ENCODE measurements at places on chromosomes 16 and 17.

DNA sequence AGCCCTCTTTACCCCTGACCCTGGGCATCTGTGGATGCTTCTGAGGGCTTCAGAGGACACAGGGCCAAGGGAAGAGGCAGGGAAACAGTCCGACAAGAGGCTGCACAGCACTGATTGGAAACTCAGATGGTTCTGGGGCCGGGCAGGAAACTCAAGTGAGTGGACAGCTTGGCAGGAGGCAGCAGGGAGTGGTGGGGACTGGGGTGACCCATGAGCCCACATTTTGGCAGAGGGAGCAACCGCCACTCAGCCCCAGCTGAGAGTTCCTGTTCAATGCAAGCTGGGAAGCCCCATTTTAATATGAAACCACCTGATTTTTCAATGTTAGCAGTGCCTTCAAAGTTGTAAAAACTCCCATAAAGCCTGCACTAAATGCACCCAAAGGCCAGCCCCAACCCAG, 1.5 kb upstream of the VASN start:
- DNase-seq, result no peak

DNA sequence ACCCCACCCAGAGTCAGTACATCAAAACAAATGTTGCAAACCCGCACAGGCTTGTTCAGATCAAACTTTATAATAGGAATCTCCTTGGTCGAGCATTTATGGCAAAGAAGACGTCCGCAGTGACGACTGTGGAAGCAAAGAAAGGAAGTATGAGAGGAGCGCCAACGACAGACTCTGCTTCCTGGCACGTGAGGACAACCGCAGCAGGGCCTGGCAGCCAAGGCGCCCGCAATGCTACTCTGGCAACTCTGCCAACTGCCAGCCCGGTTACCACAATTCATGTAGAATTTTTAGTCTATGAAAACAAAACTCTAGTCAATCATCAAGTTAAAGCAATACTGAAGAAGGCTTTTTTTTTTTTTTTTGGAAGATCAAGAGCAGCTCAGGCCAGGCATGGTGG, 24.8 kb downstream of the CYB5D2 start:
- no peak for DNase-seq

GRCh38 chr16:81401035-81401950, 43.3 kb upstream of the CMIP start:
- no peak for DNase-seq

DNA sequence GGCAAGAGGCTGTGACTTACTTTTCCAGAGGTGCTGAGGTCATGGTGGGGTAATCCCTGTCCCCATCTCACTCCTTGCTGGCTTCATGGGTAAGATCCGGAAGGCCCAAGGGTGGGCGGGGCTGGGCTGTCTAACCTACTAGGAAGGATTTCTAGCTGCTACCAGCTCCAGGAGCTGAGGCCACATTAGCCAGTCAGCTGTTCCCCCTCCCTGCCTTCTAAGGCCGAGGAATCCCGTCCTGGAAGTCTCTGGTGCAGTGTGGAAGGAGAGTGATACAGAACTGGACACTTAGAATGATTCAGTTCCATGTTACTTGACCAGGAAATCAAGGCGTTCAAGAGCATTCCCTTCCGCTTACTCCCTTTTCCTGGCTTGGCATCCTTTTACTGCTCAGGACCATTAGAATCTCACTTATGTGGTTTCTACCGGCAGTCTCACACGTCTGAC, 8.9 kb downstream of the GNGT2 start:
- DNase-seq, result no peak

GRCh38 chr17:80254396-80255251, 6.0 kb upstream of the RNF213 start:
- DNase-seq, result no peak

GRCh38 chr17:48070195-48070594, 22.0 kb downstream of the NFE2L1 start:
- DNase-seq, result no peak

GRCh38 chr17:40122136-40122998, 596 bp downstream of the MSL1 start:
- DNase-seq, result no peak

DNA sequence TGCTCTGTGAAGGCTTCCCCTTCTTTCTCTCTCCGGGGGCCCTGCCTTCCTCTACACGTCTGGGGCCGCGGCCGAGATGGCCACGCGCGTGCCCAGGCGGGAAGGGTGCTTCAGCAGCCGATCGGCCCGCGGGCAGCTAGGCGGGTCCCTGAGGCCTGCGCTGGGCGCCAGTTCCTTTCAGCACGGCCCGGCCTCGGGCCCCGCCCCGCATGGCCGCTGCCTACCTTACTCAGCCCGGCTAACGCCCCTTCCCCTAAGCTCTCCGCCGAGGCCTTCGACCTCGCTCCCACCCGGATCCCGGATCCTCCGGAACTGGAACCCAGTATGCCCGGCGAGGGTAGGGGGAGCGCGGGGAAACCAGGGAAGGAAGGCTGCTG, 335 bp downstream of the TMEM11 start:
- DNase-seq, result peak; percentile 19

- DNase-seq, result no peak
Measured at GRCh38 chr17:14460516-14461226, 159.8 kb downstream of the HS3ST3B1 start.

DNA sequence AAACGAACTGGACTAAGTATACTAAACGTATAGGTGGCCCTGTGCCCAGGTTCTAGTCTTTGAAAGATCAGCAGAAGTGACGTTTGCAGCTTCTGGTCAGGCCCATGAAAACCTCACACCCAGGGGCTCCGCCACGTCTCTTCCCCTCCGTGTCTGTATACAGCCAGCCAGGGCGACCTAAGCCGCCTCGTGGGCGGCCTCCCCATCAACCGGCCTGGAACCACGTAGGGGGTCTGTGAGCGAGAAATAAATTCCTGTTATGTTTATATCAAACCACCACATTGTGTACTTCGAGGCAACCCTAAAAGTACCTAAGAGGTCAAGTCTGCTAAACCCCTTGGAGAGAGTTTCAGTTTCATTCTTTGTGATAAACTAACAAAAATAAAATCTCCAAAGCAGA, 6.8 kb downstream of the TK1 start:
- DNase-seq, result no peak

- DNase-seq, result no peak
Measured at GRCh38 chr16:1958715-1959268, 546 bp upstream of the NDUFB10 start.

DNA sequence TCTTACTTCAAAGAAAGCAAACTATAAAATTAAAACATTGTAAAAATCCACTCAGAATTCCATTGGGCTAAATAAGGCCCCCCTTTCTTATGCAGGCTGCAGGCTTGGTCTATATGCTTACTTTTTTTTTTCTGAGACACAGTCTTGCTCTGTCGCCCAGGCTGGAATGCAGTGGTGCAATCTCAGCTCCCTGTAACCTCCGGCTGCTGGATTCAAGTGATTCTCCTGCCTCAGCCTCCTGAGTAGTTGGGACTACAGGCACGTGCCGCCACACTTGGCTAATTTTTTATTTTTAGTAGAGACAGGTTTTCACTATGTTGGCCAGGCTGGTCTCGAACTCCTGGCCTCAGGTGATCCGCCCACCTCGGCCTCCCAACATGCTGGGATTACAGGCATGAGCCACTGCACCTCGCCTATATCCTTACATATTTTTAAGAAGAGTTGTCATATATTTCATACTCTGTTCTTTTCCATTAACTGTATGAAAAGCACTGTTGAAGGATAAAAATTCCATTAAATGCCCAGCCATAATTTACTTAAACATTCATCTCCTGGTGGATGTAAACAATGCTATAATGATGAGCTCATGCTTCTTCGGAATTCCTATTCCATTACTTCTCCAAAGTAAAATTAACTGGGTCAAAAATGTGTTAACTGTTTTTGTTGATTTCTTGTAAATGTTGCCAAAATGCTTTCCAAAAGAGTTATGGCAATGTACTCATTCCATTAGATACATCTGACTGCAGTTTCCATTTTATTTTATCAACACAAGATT, 17.8 kb downstream of the SNN start:
- no peak for DNase-seq

DNA sequence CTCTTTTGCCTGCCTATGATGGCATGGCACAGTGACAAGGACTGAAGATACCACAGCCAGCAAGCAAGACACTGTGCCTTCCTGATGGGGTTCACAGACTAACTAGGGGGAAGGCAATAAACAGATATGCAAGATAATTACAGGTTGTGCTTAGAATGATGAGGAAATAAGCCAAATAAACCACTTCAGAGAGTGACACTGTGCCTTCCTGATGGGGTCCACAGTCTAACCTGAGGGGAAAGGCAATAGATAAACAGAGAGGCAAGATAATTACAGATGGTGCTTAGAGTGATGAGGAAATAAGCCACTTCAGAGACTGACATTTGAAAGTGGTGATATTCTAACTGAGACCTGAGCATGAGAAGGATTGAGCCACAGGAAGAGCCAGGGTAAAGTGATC, 84.2 kb downstream of the HS3ST2 start:
- no peak for DNase-seq

GRCh38 chr16:30609002-30609925, 925 bp downstream of the ZNF689 start:
- no peak for DNase-seq

GRCh38 chr16:81688182-81688581, 90.9 kb upstream of the PLCG2 start:
- DNase-seq, result no peak

DNA sequence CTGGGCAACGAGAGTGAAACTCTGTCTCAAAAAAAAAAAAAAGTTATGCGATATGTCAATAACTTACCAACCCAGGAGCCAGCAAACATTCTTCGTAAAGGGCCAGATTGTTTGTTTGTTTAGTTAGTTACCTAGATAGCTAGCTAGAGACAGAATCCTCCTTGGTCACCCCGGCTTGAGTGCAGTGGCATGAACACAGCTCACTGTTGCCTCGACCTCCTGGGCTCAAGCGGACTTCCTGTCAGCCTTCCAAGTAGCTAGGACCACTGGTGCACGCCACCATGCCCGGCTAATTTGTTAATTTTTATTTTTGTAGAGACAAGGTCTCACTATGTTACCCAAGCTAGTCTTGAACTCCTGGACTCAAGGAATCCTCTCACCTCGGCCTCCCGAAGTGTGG, 113.0 kb downstream of the LITAF start:
- no peak for DNase-seq

DNA sequence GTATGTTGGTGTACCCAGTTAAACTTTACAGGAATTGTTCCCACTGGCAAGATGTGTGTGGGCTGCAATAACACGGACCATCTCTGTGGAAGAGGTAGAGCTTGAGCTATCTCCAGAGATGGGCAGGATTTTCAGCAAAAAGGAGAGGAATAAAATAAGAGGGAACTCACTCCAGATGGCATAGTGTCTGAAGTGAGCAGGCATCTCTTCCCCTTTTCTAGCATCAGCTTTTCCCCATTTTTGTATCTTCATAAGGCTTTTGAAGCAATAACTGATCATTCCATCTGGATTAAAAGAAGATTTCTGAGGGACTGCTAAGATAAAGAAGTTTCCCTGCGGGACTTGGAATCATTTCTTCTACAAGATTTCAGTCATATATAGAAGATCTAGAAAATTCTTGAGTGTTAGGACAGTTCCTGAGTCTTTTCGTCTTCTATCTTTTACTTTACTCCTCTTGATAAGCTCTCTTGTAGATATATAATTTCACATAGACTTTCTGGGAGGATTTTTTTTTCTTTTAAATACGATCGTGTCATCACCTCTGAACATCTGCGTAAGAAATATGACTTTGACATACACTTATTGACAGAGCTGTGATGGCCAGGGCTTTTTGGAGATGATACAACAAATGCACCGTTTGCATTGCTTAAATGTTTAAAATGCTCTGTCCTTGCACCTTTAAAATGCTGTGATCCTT, 2.1 kb downstream of the CPD start:
- DNase-seq, result no peak

GRCh38 chr17:75077072-75077495, 10.7 kb upstream of the SLC16A5 start:
- DNase-seq, result no peak

- DNase-seq, result no peak
Measured at GRCh38 chr16:81004646-81005353, 1.9 kb downstream of the CMC2 start.

DNA sequence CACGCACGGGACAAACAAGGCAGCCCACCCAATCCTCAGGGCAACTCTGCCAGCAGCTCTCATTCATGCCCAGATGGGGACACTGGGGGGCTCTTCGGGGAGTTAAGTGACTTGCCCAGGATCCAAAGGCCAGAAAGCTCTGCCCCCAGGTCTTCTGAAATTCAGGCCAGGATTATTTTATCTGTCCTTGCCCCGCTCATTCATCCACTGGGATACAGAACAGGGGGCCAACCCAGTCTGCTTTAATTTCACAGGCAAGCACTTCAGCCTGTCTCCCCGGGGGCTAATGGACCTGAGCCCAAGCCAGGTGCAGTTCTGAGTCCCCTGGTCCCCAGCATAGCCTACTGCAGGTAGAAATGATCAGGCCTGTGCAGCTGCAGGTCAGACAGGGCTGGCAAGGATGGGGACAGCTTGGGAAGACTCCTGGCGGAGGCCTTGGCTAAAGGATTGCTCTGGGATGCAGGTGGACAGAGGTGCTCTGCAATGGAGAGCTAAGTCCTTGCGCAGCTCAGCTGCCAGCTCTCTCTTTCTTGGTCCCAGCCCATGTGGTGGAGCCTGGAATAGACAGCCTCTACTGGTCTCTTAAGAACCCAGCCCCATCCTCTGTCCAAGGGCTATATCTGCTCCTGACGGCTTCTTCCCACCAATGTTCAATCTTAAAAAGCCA, 766 bp upstream of the B3GNT9 start:
- DNase-seq, result no peak

GRCh38 chr17:59038734-59039133, 67.9 kb downstream of the TRIM37 start:
- DNase-seq, result no peak

DNA sequence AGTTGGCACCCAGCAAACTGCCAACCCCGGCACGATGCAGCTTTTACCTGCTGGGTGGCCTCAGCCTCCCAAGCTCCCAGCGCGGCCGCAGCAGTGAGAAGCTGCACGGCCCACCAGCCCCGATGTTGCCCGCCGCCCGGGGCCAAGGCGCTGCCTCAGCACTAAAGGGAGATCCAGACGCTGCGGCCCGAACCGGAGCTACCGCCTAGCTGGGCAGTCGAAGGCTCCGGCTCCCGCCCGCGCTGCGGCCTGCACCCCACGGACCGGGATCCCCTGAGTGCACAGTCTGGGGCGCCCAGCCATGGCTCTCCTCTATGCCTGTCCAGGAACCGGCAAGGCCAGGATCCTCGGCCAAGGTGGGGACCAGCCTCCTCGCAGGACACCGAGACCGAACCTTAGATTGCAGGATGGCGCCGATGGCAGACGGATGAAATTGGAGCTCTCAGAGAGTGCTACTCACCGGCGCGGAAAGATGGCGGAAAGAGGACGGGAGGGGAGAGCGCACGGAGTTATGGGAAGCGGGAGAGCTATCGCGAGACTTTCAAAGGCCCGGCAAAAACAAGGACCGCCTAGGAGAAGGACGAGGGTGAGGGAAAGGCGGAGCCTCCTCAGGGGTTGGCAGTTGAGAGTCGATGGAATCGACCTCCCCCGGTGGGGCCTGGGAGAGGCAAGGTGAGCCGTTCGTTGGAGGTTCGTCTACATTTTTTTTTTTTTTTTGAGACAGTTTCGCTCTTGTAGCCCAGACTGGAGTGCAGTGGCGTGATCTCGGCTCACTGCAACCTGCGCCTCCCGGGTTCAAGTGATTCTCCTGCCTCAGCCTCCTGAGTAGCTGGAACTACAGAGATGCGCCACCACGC, at the start of gene RPS15A:
TSS of gene RPS15A (minus strand) at position 485 of the 857 bp plus-strand sequence. CDS start 1,221 bp downstream, outside the sequence.
- DNase-seq, result peak; percentile 80

GRCh38 chr16:66751053-66751302, 431 bp downstream of the DYNC1LI2 start:
- no peak for DNase-seq
